ENCODE measurements at places on chromosomes 5 and 9.

GRCh38 chr9:121289772-121290370 is 21.9 kb downstream of the GSN start:
- no peak for DNase-seq

GRCh38 chr5:139817362-139817761 is 21.8 kb downstream of the PSD2 start:
- no peak for DNase-seq

GRCh38 chr5:15718421-15719179 is 218.6 kb downstream of the FBXL7 start:
- DNase-seq, result no peak

- DNase-seq, result no peak
Observed at GRCh38 chr5:156232251-156232869, 94.6 kb upstream of the SGCD start.

DNA sequence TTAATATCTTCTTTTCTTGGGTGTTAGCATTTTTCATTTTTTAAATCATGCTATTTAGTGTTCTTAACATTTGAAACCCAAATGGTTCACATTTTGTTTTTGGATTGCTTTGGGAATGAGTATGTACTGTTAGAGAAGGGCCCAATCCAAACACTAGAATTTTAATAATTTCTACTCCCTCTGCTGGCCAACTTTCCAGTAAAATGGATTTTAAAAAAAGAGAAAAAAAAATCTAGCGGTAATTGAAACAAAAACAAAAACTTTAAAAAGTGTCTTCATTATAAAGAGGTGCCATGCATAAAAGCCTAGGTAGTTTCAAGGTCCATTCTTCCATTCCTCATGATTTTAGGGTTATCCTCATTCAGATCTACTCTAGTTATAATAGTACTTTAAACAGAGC is 32.1 kb upstream of the RICTOR start:
- DNase-seq, result no peak

- DNase-seq, result no peak
Observed at GRCh38 chr5:78511121-78511906, 137.3 kb downstream of the LHFPL2 start.

- no peak for DNase-seq
Observed at GRCh38 chr5:55441954-55442353, 92.8 kb downstream of the PLPP1 start.

DNA sequence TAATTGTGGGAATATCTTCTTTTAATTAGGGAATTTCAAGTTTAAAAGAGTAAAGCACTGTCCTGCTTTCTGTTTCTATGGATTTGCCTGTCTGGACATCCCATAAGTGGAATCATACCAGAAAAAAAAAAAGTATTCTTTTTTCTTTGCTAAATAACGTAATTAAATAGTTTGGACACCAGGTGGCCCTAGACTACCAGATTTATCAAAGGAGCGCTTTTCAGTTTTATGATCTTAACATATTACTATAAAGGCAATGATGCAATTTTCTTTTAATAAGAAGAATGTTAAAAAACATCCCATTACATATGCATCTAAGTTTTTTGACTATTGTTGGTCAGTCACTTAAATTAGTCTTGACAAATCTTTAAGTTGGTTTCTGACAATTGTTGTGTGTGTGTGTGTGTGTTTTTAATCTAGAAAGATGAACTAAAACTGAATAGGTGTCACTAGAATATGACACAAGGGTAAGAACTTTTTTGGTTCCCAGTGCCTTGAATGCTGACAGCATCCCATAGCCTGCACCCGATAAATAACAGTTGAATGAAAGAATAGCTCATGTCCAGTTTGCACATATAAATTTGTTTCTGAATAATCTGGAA is 49.5 kb downstream of the C5orf22 start:
- no peak for DNase-seq

DNA sequence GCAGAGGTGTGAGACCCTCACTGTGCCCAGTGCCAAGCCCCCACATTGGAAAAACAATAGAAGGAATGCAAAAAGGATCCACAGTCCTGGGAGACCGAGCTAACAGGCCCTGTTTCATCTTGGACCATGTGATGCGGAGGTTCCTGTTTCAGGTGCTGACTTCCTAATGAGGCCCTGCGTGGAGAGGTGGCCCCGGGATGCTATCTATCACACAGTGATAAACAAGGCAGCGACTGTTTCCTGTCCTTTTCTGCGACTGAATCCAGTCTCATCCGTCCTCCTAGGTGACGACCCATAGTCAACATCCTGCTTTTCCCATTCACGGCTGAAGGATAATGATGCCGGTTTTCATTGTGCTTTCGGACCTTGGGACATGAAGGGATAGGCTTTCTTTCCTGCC is 56.4 kb upstream of the BOD1 start:
- DNase-seq, result no peak

GRCh38 chr5:97388794-97389193 is 205.7 kb upstream of the RIOK2 start:
- no peak for DNase-seq

DNA sequence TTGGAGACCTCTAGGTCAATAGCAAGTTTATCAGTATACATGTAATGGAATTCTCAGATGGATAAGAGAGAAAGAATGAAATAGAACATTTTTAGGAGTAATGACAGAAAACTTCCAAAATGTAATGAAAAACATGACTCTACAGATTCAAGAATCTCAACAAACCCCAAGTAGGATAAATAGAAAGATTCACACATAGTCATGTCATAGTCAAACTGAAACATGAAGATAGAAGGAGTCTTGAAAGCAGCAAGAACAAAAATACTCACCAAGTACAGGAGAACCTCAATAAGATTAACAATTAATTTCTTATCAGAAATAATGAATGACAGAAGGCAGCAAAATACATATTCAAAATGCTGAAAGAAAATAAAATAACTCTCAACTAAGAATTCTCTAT is 164.5 kb downstream of the SPATA31D1 start:
- DNase-seq, result no peak

- no peak for DNase-seq
Observed at GRCh38 chr9:38319496-38320173, 72.9 kb upstream of the ALDH1B1 start.

DNA sequence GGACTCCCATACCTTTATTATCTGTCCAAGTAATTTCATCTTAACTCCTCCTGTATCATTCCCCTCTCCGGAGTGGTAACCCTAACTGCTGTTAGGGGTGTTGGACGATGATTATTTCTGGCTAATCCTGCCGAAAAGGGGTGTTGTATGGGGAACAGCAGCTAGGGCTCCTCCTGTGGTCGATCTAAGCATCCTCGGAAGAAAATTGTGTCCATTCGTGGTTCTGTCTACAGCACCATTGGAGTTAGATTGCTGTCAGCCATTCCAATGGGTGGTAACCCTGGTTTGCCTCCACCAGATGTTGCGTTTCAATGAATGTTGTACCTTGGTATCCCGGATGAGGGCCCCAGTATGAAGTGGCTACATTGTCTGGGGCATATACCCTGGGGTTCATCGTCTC is 35.6 kb upstream of the LMNB1 start:
- no peak for DNase-seq

- DNase-seq, result no peak
Observed at GRCh38 chr5:40627706-40628105, 52.0 kb upstream of the PTGER4 start.

- DNase-seq, result no peak
Observed at GRCh38 chr5:6080930-6081726, 297.2 kb downstream of the MED10 start.

DNA sequence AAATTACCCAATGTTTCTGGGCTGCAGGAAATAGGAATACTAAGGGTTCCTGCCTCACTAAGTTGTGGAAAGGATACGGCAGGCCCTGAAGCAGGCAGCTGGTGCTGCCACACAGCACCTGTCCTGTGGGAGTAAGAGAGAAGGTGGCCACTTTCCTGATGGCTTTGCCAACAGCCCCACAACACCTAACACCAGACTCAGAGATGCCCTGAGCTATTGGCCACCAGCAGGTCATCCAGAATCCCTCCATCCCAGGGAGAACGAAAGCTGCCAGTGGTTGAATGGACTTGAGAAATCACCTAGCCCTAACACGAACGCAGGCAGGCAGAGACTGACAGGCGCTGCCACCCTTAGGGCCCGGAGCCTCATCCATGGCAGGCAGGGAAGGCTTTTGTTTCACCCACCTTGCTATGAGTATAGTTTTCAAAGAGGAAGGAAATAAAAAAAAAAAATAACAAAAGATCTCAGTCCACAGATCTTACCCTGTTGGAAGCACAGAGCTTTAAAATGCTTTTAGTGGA is 82.2 kb downstream of the DCP2 start:
- no peak for DNase-seq

GRCh38 chr5:36152324-36153297 is 700 bp downstream of the SKP2 start:
- DNase-seq, result no peak

GRCh38 chr5:11157132-11157531 is 396.1 kb upstream of the DAP start:
- DNase-seq, result no peak

DNA sequence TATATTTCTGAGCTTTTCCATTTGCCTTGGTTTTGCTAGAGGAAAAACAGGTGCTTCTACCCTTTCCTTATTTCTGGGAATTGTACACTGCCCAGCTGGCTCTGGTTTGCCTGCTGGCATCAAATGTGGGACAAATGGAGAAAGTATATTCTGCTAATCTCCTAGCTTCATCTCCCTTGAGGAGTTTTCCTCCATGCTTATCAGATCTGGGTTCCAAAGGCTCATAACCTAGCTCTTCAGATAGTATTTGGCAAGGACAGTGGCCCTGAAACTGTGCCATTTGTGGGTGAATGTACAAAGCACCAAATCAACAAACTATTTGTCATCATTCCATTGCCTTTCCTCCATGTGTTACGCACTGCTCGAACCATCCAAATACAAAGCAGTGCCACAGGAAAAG is 16.2 kb downstream of the PRLR start:
- no peak for DNase-seq

- DNase-seq, result no peak
Observed at GRCh38 chr5:29230591-29230990, 1962.9 kb upstream of the CDH6 start.

GRCh38 chr5:9033524-9033923 is 512.4 kb downstream of the SEMA5A start:
- DNase-seq, result no peak

DNA sequence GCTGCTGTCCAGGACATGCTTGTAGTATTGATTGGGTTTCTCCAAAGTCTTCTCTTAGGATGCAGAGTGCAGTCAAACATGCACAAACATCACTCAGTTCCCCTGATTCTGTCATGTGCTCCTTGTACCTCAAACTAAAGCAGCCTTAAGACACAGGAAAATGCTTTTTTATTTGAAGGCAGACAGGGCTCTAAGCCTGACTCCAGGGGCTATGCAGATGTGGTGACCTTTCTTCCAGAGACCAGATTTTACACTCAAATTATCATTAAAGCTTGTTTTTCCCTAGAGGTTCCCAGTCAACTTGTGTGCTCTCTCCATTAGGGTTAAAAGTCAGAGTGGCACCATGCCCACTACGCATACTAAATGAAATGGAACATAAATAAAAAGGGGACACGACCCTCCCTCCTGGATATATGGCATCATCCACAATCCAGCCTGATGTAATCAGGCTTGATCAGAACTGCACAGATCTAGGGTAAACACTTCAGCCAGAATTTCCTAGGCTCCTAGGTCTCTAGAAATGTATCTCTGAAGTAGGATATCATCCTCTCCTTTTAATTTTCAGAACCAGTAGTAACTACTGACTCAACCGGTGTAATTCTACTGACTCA is 771.1 kb downstream of the NR2F1-AS1 start:
- DNase-seq, result no peak

DNA sequence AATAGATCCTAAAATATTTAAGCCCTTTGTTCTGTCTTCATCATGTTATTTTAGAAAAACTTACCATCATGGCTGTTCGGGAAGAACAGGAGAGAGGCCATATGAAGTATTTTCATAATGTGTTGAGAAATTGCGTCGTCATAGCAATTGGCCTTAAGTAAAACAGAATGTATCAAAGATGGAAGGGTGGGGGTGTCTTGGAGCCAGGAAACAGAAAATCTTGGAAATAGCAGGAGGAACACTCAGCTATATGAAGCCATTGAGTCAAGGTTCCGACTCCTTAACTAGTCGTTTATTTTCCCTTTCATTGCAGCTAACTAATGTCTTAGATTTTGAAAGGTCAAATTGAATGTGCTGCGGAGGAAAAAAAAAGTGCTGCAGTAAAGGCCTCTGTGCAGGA is 1.3 kb downstream of the SPTAN1 start:
- no peak for DNase-seq

DNA sequence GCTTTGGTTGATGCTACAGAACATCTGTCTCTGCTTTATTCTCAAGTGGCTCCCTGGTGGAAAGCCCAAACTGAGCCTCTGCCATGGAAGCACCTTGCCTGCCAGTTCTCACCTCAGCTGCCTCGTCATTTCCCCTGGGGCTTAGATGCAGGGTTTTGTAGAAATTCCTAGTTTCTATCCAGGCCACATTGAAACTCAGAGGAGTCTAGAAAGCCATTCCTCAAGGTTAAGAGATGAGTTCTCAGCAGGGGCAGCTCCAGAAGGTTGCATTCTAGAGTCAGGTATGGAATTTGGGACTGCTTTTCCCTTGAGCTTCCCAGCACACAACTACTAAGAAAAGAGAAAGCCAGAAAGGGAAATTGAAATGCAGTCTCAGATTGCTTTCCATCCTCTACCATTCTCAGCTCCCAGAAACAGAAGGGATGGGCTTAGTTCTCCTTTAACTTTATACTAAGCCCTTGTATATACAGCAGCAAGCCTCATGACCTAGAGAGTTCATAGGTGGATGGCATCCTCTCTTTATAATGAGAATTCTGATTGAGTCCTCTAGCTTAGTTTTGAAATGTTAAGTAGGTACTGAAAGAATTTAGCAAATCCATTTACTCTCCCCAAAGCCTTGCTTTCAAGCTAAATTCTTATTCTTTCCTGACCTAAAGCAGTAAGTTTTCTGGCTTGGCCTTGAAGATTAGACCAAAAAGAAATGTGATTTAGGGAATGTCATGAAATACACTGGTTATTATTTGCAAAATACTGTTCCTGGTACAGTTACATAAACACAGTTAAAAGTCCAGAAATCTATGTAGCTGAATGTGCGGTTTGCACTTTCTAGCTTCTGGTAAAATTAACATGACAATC is 66.0 kb upstream of the MEF2C start:
- DNase-seq, result no peak

DNA sequence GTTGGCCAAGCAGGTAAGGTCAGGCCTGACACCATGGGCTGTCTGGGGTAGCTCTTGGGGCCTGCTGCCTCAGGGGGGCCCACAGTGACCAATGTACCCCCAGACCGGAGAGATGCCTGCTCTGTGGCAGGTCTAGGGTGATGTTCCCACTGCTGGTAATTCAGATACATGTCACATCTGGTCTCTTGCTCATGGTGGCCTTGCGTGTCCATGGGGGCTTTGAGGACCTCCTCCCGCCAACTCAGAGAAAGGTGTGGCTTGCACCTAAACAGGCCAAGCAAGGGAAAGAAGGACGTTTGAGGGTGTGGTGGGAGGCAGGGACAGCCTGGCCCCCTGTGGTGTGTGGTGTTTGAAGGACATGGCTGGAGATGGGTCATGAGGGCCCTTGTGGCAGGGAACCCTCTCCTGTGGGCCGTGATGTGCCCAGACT is 75.2 kb downstream of the PHF2 start:
- DNase-seq, result no peak

DNA sequence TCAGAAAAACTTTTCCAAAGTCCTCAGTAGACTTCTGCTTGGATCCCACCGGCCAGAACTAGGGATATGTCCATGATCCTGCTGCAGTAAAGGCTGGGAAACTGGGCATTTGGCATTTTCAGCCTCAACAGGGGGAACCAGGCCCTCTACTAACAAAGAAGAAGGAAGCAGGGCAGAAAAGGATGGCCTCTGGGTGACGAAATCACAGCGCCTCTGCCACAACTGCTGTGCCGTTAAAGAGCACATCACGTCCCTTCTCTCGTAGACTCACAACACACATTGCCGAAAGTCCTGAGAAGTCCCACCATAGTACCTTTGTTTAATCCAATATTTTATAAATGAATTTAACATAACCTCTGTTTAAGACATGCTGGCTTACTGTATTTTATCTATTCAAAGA is 10.4 kb upstream of the AFAP1L1 start:
- no peak for DNase-seq

Data from stimulated activated CD4-positive, alpha-beta T cell treated with anti-CD3 and anti-CD28 coated beads, Interleukin-1b, Interleukin-23, amount 100 ng/mL, for 1 hour (primary cell).